T-cell (primary cell): ENCODE measurements at places on chromosomes 6 and 20. TPM values are rescaled to one million over a fixed set of nuclear protein-coding genes. Genes with fewer than 3 reads are reported as not detected.

The ERVFRD-1 gene
- total RNA-seq: 0.10 TPM

The PLAGL2 gene
- 12.6 TPM for total RNA-seq

The TMEM170B gene
- total RNA-seq: 1.9 TPM

The C6orf52 gene
- 1.5 TPM for total RNA-seq

The GSTA1 gene
- total RNA-seq: not detected

The PGC gene
- total RNA-seq: not detected

The HMGCLL1 gene
- total RNA-seq: not detected

The PBOV1 gene
- total RNA-seq: not detected

The ZKSCAN3 gene
- total RNA-seq: 10.5 TPM

The CCN5 gene
- 0.29 TPM for total RNA-seq

The LAMA5 gene
- 0.68 TPM for total RNA-seq

The PXMP4 gene
- total RNA-seq: 6.1 TPM

The CSNK2A1 gene
- 77.4 TPM for total RNA-seq

The SGK2 gene
- total RNA-seq: 1.8 TPM

The MOXD1 gene
- total RNA-seq: 0.53 TPM

The PLG gene
- total RNA-seq: 0.73 TPM

The SAMD3 gene
- 68.2 TPM for total RNA-seq

The HUS1B gene
- total RNA-seq: 2.5 TPM

The KIF13A gene
- total RNA-seq: 0.92 TPM

The OXT gene
- total RNA-seq: 1.5 TPM
